ENCODE measurements at places on chromosomes 4 and X.

DNA sequence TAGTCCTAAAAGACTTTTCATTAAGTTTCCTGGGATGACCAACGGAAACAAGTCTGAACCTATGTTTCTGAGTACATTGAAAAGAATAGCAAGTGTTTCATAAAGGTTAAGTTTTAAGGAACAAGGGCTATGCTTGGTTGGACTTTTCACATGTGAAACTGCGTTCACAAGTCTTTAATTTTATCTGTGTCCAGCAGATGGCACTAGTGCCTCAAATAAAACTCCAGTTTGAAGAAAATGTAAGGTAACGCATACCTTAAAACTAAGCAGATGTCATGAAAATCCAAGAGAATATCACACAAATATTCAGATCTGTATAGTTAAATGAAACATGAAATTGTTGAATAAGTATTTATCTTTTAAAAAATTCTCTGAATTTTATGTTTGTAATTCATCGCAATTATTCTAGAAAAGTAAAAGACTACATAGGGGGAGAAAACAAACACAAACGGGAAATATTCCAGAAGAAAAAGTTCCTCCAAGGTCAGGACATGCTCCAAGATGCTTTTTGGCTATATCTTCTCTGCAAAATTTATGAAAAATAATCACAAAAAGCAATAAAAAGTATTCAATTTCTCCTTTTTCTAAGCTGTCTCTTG is 89.6 kb upstream of the MAD2L1 start:
- peak; percentile 39 for DNase-seq

- DNase-seq, result no peak
Observed at GRCh38 chrX:67555578-67556203, 11.9 kb downstream of the AR start.

GRCh38 chr4:114807357-114807756 is 208.8 kb downstream of the UGT8 start:
- DNase-seq, result no peak

DNA sequence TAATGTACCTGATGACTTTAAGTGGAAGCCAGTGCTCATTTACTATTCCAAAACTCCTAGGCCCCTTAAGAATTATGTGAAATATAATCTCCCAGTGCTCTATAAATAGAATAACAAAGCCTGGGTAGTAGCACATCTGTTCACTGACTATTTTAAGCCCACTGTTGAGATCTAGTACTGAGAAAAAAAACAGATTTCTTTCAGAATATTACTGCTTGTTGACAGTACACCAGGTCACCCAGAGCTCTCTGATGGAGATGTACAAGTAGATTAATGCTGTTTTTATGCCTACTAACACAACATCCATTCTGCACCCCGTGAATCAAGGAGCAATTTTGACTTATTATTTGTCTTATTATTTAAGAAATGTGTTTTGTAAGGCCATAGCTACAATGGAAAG is 75.7 kb downstream of the FAM47C start:
- no peak for DNase-seq

DNA sequence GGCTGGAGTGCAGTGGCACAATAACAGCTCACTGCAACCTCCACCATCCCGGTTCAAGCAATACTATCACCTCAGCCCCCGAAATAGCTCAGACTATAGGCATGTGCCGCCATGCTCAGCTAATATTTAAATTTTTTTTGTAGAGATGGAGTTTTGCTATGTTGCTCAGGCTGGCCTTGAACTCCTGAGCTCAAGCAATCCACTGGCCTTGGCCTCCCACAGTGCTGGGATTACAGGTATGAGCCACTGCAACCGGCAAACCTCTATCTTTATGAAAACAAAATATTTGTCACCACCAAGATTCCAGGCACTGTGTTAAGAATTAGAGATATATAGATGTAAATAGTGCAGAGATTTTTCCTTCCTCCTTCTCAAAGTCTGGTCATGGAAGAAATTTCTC is 232.5 kb downstream of the ANKRD50 start:
- no peak for DNase-seq

- no peak for DNase-seq
Observed at GRCh38 chr4:83542225-83542624, 6.3 kb downstream of the GPAT3 start.

GRCh38 chrX:151754047-151754429 is 19.5 kb downstream of the CNGA2 start:
- DNase-seq, result peak; percentile 81

GRCh38 chr4:122744229-122744628 is 11.7 kb downstream of the BBS12 start:
- DNase-seq, result no peak

GRCh38 chrX:112636288-112636687 is 43.5 kb downstream of the LHFPL1 start:
- DNase-seq, result no peak

DNA sequence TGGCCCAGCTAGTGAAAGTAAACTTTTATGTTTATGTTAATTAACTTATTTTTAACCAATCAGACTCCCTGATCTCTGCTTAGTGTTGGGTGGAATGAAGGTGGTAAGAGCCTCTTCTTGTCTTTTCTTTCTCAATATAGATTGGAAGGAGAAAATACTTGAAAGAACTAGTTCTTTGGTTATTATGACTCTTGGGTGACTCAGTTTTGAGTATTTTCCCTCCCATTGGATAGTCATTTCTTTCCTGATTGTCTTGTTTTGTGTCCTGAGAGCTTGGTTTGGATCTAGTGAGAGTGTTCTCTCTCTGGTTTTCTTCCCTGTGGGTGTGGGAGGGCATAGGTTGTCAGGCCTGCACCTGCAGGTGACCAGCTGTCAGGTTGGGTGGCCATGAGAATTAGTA is 172.0 kb upstream of the GLRA2 start:
- DNase-seq, result no peak

DNA sequence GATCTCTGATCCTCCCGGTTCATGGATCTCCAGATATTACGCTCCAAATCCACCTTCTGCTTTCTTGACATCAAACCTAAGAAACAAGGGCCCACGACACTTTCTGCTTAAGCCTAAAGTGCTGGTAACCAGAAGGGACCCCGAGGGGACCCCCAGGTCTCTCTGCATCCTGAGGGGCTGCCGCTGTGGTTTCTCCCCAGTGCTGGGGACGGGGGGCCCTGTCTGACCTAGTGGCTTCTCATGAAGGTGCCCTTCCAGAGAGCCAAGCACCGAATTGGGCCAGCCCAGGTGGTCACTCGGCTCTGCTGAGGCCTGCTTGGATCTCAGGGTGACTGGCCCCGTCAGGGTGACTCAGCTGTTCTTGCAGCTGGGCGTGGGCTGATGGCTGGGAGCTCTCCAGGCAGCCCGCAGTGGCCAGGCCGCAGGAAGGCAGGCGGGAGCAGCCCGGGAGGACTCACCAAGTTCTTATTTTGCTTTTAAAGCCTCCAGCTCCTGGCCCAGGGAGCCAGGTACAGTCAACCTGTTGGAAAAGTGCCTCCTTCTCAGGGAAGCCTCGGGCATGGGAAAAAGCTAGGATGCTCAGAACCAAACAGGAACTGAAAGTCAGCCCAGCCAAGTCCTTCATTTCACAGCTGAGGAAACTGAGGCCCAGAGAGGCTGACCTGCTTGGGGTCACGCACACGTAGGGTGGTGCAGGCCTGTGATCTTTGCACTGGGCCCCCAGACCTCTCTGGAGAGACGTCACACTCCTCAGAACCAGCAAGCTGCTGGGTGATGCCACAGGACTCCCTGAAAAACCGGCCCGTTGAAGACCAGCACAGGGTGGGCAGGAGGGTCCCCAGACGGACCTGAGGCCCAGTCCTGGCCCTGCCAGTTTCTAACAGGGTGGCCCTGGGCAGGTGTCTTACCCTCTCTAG is 16.7 kb downstream of the BLOC1S4 start:
- DNase-seq, result no peak

- DNase-seq, result no peak
Observed at GRCh38 chr4:86657382-86657781, 63.3 kb downstream of the PTPN13 start.

DNA sequence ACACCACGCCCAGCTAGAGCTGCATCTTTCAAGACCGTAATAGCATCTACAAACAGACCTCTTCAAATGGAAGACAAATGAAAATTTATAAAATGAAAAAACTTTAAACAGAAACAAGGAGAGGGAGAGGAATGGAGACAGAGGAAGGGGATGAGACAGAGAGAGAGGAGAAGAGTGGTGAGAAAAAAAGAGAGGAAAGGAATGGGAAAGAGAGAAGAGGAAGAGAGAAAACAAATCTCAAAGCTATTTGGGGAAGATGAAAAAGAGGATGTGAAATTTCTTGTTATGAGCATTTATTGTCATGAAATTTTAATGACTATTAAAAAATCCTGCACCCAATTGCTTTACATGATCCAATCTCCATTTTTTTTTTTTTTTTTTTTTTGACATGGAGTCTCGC is 726.9 kb downstream of the GRID2 start:
- DNase-seq, result no peak

GRCh38 chrX:1164322-1165288 is 47.8 kb downstream of the CRLF2 start:
- no peak for DNase-seq

DNA sequence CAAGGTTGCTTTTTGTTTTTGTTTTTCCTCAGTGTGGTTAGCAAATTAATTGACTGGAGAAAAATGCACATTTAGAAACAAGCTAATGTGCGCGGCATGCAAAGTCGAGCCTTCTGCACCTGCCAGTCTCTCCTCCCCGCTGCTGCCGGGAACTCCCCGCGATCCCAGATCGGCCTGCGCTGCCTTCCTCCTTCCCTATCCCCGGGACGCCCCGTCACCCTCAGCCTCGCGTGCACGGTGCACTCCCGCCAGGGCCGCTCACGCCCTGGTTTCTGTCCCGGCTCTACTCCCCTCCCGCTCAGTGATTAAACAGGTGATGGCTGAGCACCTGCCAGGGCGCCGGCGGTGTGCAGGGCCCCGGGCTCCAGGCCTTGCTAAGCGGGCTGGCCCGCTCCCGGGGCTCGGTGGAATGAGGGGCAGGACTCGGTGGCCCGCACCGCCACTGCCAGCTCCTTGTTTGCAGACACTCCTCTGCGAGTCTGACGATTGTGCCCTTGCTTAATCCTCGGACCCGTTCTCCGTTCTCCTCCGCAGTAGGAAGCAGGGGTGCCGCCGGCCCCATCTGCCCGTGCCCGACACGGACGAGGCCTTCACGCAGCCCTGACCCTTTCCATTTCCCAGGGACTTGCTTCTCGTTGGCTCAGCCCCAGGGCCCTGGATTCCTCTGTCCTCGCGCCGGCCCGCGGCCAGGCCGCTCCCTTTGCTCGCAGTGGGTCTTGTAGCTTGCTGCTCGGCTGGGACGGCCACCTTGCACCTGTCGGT is 143.4 kb downstream of the TRIML1 start:
- DNase-seq, result no peak

DNA sequence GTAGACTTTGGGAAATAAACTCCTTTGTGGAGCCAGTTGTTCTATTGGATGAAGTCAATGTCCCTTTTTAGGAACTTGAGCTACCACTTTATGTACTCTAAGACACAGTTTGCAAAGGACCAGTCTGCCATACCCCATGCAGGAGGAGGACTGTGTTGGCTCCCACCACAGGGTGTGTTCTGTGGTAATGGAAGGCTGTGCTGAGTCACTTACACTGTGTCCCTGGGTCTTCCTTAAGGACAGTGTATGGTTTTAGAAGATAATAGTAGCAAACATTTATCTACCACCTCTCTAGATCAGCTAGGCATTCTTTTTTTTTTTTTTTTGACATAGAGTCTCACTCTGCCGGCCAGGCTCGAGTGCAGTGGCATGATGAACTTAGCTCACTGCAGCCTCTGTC is 184.0 kb upstream of the PGRMC2 start:
- DNase-seq, result no peak

DNA sequence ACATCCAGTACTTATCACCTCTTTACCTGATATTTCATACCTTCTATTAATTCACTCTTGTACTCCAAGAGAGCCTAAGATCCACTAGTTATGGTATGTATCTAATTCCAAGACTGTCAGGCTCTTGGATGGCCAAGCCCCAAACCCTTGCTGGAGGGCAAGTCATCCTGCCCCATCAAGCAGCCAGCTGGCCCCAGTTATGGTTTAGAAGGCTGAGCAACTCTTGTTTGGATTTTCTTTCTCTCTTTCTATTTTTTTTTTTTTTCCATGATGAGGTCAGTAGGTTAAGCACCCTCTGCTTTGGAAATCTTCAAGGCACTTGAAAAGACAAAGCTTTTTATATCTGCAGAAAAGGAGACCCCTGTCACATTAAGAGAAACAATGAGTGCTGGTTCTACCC is 10.9 kb upstream of the FGF16 start:
- no peak for DNase-seq

DNA sequence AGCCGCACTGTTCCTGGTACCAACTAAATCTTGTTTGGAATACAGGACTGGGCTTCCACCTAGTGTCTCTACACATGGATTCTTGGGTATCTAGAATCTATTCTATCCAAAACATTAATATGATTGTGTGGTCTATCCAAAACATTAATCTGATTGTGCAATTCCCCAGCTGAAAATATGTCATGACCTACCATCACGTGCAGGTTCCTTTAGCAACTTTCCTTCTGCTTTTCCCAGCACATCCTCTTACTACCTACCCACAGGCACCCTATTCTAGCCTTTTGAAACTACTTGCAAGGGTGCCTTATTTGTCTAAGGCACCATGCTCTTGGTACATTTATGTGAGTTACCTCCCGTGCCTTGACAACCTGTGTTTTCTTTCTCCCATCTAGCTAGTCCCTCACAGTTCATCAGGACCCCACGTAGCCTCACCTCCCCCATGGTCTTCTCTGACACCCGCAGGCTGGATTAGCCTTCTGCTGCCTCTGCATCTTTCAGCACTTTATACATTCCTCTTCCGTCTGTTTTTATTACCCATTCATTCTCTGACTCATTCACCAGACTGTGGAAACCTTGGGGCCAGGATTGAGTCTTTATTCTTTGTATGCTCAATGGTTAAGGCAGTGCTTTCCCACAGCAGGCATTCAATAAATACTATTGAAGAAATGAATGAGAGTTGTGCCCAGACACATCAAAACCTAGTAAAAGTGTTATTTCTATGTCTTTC is 88.8 kb upstream of the FAM9B start:
- DNase-seq, result no peak

GRCh38 chrX:134682081-134682480 is 23.8 kb upstream of the PLAC1 start:
- DNase-seq, result no peak

GRCh38 chrX:1433646-1434357 is 18.9 kb downstream of the ASMTL start:
- no peak for DNase-seq

DNA sequence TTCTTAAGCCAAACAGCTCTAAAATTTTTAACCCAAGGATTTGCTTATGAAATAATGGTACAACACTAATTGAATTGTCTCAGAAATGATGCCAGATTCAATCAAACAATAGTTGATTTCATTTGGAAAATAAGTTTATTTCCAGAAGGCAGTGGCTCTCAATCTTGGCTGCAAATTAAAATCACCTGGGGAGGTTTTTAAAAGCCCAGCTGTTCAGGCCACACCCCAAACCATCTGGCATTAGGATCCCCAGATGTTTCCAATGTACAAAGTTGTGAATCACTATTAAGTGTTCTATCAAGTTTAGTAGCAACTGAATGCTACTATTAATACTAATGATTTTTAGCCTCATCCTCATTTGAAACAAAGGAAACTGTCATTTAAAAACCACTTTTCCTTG is 22.2 kb downstream of the TMEM184C start:
- no peak for DNase-seq

Data from NCI-H1105 treated with DMSO at 0.1 percent for 48 hours (cell line).